ENCODE measurements at places on chromosomes 5 and 9.

DNA sequence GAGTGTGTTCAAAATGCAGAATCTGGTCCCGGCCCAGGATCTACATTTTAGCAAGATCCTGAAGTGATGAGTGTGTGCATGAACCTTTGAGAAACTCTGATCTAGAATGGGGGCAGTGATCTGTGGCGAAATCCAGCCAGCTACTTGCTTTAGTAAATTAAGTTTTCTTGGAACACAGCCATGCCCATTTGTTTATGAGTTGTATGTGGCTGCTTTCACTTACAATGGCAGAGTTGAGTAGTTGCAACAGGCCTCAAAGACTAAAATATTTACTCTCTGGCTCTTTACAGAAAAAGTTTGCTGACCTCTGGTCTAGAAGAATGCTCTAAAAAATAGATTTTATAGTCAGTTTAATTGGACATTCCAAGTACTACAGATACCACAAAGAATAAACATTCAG lies 588.3 kb downstream of the BNC2 start:
- no peak for DNase-seq

DNA sequence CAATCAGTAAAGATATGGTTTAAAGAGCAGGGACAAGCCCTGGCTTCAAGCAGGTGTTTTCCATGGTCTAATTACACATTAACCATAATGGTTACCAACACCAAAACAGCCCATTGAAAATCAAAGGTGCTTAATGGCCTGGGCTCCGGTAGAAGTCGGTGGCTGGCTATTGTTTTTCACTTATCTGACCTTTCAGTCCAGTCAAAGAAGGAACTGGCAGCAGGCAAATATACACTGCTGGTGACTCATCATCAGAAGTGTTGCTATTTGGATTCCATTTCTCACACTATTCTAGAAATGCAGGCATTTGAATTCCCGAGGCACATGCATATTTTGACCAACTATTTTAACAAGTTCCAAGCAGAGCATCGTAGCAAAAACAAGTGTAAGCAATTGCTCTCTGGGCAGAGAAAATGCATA lies 26.3 kb upstream of the GABRP start:
- no peak for DNase-seq

DNA sequence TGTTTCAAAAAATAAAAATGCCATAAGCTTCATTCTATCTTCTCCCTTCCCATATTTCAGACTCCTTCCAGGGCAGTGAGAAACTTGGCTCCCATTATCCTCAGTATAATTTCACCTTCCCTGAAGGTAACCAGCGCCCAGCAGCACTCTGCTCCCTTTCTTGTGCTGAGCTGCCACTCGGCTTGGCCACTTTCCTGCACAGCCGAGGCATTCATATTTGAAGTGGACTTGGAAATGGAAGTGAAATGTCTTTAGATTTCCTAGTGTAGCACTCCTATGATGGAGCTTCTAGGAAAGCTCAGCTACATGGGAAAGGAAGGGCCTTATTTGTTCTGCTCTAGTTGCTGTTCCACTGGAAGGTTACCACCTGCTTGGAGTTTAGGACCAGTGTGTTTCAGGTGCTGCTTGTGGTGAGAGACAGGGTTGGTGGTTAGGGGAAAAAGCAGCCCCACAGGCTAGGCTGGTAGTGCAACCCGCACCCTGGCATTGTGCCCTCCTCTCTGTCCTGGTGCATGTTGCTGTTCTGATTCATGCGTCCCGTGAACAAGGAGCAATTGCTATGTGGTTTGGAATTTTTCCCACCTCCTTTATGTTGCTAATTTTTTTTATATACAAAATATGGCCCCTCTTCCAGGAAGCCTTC lies 53.8 kb downstream of the RAD23B start:
- no peak for DNase-seq

- peak; percentile 73 for DNase-seq
Measured at GRCh38 chr9:121463026-121463807, 36.4 kb downstream of the GGTA1 start.

DNA sequence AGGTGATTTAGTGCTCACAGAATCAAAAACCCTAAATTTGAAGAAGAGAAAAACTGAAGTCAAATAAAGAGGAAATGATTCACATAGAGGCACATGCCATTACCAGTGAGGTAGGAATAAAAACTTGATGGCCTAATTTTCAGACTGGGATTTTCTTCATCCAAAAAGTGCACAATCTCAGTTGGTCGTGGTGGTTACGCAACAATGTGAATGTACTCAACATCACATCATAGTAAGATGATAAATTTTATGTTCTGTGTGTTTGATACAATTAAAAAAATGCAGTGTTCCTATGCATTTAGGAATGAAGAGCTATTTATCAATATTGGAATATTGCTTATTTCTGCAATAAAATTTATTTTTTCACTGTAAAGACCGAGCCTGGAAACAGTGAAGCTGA lies 60.7 kb downstream of the SV2C start:
- DNase-seq, result no peak

DNA sequence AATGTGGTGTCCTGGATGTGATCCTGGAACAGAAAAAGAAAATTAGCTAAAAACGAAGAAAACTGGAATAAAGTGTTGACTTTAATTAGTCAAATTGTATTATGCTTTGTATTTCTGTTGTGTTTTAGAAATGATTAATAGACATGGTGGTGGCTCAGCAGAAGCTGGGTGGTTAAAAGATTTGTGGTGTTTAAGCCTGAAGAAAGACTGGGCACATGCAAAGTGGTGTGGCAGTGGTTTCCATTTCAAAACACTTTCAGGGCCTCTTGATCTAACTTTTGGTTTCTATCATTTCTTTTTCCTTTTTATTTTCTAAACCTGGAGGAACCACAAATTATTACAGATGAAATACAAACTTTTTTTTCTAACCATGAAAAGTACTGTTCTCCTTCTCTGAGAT lies 44.1 kb downstream of the ADGRV1 start:
- no peak for DNase-seq

GRCh38 chr5:174108745-174109144 lies 63.2 kb downstream of the NSG2 start:
- no peak for DNase-seq

DNA sequence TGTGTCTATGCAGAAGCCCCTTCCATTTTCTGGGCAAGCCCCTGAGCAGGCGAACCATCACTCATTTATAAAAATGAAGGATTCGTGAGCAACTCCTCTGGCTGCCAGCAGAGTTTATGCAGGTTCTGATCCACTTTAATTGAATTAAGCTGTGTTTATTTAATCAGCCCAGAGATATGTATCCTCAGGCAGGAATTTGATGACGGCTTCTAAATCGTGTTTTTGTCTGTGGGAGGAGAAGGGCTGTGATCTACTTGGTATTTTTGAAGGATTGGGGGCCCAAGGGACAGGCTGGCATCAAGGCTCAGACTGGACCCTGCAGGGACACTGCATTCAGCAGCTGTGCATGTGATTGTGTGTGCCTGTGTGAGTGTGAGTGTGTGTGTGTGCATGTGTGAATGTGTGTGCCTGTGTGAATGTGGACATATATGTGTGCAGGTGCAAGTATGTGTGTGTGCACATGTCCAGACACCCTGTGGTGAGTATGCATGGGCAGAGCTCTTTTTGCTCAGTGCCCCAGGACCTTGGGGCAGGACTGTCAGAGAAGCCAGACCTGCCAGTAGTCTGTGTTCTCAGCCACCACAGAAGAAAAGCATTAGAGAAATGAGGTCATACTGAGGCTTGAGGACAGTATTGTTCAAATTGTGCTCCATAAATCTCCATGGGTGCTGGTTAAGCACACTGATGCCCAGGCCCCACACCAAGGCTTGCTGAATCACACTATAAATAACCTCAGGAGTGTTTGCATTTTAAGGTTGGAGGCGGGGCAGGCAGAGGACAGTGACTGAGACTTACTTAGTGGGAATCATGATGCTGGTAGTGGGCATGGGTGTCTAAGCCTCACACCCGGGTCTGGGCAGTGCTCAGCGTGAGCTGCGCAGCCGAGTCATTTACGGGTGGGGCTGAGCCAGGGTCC lies 164.0 kb downstream of the CARTPT start:
- DNase-seq, result no peak

- no peak for DNase-seq
Measured at GRCh38 chr9:135346438-135347050, 133.0 kb upstream of the PPP1R26 start.

GRCh38 chr5:179437341-179438001 lies 92.2 kb upstream of the ADAMTS2 start:
- DNase-seq, result no peak

DNA sequence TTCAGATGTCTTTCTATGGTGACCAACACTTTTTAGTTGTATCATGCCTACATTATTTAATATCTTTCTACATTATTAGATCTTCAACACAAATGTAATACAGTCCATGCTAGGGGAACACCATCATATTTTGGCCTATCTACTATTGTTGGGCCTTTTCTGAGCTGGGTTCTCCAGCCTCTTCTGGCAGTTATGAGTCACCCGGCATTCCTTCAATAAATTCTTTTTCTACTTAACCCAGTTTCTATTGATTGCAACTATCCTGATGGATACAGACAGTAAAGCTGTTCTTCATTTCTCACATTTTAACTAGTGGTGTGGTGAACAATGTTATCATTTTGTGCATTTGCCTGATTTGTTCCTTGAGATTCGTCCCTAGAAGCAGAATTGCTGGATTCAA lies 529.3 kb downstream of the BNC2 start:
- no peak for DNase-seq

DNA sequence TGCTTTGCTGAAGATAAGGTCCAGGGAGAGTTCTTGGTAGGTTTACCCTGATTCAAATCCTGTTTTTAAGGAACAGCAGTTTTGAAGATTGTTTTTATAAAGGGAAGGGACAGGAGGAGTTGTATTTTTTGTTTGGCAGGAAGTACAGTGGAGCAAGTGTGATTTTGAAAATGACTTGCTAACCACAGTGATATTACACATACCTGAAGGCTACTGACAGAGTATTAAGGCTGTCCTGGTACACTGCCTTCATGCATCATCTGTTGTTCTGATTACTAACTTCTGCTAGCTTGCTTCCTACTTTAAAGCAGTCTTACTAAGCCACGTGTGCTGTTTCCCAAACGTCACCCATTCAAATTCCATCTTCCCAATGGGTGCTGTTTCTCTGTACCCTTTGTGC lies 559.5 kb upstream of the SGCD start:
- no peak for DNase-seq

DNA sequence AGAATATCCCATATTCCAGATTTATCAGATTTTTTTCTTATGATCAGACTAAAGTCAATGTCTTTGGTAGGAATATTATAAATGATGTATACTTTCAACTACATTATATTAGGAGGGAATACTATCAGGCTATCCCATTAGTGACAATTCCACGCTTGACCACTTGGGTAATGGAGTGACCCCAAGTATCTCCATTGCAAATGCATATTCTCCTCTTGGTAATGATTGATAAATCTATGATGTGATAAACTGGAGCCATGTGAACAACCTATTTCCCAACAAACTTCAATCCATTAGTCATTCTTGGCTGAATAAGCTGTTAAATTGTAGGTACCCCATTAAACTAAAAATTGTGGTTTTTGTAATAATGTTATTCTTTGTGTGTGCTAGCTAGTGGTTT lies 12.2 kb upstream of the MPDZ start:
- DNase-seq, result no peak

DNA sequence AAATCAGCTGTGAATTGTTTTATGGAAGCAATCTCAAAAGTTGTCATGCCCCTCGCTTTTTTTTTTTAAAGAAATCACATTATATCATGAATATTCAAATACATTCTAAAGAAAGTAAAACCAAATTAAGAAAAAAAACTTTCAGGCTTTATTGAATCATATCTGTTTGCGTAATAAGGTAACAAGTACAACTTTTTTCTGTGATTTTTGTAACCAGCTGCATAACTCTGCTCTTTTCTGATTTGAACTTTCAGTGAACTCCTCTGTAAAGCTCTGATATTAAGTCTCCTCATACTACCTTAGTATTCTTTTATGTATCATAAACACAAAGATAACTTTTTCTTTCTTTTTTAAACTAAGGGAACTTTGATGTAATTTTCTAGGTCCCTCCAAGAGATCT lies 65.3 kb downstream of the CWC27 start:
- DNase-seq, result no peak

DNA sequence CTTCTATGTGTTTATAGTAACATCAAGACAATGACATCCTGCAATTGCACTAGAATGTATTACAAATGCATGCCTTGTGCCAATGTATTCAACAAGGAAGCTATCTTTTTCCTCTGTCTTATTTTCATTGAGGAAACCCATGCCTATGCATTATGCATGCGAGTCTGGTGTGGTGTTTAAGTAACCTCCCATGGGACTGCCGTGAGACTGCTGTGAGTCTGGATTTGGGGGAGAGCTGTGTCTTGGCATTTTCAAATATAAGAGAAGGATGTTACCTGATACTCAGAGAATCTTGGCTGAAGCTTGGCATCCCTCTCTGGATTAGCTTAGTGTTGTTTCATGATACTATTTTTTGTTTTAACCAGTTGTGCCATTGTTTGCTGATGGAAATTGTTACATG lies 98.3 kb downstream of the F2RL2 start:
- DNase-seq, result no peak

- DNase-seq, result no peak
Measured at GRCh38 chr5:27465140-27465539, 426.8 kb upstream of the CDH9 start.

GRCh38 chr5:27969157-27969556 lies 930.8 kb upstream of the CDH9 start:
- no peak for DNase-seq

DNA sequence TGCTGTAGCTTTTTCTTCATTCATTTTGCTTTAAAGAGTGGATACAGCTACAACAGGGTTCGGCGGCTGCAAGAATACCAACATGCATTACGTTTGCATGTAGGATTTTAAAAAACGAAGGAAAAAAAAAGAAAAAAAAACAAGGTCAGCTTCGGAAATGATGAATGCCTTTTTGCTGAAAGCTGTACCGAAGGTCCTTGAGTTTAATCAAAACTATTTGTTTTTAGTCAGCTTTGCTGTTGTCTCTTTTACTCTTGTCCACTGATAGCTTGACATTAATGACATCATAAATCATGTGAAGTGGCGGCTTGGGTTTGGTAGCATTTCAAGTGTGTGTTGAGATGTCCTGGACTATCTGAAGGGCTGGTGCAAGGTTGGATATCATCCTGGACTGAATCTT lies 779.1 kb downstream of the NR2F1-AS1 start:
- DNase-seq, result no peak

GRCh38 chr5:58548068-58548467 lies 34.8 kb upstream of the RAB3C start:
- DNase-seq, result no peak

- DNase-seq, result no peak
Measured at GRCh38 chr5:60802986-60803385, 41.1 kb downstream of the ELOVL7 start.

DNA sequence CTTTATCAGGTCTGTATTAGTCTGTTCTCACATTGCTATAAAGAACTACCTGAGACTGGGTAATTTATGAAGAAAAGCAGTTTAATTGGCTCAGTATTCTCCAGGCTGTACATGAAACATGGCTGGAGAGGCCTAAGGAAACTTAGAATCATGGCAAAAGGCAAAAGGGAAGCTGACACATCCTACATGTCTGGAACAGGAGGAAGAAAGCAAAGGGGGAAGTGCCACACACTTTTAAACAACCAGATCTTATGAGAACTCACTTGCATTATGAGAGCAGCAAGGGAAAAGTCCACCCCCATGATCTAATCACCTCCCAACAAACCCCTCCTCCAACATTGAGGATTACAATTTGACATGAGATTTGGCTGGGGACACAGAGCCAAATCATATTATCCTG lies 132.1 kb downstream of the PCSK1 start:
- no peak for DNase-seq

- DNase-seq, result peak; percentile 81
Measured at GRCh38 chr5:149434162-149435014, 55.3 kb upstream of the IL17B start.

- no peak for DNase-seq
Measured at GRCh38 chr5:54357408-54358058, 47.2 kb upstream of the ARL15 start.

Measured in H9 (cell line).